Stimulated activated CD8-positive, alpha-beta memory T cell treated with anti-CD3 and anti-CD28 coated beads, Interleukin-7, amount 100 ng/mL, for 1 hour (primary cell): ENCODE measurements at places on chromosomes 1 and 21.

GRCh38 chr1:74245168-74245772 is 10.1 kb downstream of the TNNI3K start:
- no peak for DNase-seq

DNA sequence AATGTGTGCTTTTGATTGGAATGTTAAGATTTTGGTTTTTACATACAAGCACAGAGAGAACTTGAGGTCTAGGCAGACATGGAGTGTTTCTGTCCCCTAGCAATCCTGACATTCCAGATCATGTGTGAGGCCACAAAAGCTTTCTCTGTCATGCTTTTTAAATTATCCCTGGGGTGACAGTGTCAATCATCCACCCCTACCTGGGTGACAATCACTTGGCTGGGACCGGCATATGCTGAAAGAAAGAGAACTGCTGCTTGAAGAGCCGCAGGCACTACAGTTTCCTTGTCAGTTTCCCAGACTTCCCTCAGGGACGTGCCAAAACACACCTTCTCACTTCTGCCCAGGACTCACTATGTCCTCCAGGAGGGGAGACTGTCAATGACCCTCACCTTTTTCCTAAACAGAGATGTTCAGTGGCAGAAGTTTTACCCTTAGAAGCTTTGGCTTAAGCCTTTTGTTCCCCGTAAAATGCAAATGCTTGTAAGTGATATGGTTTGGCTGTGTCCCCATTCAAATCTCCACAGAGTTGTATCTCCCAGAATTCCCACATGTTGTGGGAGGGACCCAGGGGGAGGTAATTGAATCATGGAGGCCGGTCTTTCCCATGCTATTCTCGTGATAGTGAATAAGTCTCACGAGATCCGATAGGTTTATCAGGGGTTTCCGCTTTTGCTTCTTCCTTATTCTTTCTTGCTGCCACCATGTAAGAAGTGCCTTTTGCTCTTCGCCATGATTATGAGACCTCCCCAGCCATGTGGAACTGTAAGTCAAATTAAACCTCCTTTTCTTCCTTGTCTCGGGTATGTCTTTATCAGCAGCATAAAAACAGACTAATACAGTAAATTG is 217.4 kb downstream of the FGGY start:
- no peak for DNase-seq

DNA sequence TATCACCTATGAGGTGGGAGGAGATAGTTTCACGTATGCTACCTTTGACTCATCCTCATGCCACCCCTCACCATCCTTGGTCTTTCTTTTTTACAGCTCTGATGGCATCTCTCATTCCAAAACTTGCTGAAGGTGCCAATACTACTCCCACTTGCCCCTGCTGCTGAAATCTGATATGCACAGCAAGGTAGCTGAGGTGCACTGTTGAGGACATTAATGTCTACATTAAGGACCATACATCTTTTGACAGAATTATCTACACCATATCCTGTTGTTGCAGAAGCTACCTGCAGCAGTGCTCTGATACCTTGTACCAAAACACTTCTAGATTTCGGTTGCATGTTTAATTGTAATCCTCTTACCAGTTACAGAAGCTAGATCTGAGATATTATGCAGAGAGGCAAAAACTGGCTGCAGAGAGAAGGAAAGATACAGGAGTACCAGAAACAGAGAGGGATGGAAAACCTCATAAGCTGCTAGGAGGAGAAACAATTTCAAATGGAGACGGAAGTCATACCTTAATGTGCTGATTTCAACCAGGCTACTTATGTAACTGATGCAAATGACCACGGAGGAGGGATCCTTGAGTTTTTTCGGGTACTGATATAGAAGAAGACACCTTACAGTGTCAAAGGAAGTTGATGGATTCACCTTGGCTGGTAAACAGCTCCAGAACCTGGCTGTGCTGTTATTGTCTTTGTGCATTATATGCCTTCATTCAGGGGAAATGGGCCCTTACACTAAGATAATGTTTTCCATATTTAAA is 19.3 kb upstream of the PTPRC start:
- DNase-seq: no peak

DNA sequence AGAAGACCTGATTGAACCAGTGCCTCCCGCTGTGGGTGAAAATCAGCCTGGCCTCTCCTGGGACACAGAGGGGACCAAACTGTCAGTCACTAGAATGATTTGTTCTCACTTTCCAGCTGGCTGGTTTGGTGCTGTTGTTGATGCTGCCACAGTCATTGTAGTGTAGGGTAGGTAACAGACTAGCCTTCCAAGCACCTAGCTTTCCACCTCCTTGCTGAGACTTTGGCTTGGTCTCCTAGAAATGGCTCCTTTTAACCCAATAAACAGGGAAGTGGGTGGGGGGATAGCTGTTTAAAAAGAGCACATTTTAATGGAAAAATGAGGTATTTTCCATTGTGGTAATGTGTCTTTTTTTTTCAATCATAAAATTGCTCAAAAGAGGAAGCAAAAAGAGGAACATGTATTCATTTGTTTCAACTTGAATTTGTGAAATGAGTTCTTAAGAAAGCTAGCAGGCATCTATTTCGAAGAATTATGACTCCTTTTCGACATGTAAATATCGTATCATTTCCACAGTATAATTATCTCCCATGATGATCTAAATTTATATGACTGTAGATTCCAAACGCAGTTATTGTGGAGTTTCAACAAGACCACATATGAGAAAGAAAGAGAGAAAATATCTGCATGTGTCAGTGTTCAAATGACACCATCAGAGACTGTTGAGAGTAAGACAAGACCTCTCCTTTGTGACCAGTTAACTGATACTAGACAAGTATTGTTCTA is 190.1 kb downstream of the HLX start:
- no peak for DNase-seq

- no peak for DNase-seq
These were observed 2.2 kb downstream of the NFIA start for GRCh38 chr1:61084491-61085031.

GRCh38 chr1:187870552-187870951 is 1041.8 kb downstream of the PLA2G4A start:
- no peak for DNase-seq

DNA sequence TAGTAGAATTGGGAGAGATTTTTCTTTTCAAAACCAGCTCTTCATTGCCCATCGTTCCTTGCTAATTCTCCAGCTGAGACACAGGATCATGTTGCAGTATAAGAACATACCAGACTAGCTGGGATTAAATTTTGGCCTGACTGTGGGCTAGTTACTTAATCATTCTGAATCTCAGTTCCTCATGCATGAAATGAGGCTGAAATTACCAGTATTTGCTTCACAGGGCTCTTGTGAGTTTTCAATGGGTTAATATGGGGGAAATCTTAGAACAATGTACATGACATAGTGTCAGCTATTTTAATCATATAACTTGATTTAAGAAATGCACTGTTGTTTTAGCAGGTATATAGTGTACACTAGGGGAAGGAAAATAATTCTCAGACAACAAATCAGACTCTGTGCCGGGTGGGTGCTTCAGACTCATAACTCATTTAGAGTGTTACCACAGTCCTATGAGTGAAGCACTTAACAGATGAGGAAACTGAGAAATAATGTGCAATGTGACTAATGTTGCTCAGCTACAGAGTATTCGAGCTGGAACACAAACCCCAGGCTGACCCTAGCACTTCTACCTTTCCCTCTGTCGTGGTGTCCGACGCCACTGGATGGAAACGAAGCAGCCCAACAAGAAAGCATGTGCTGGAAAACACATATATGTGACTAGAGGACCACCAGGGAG is 137.6 kb upstream of the SGIP1 start:
- no peak for DNase-seq

DNA sequence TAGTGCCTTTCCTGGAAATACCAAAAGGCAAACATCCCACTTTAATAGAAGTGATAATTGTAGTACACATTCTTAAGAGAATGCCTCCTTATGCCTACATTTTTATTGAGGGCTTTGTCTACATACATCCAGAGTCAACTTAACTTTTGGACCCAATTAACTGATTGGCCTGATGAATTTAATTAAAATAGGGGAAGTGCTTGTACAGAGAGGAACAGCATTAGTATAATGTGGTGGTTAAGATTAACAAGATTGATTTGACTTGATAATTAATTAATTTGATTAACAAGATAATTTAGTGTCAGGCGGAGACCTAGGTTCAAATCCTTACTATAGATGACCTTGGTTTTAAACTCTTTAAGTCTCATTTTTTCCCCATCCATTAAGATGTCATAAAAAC is 111.4 kb downstream of the NFIA start:
- DNase-seq: no peak

DNA sequence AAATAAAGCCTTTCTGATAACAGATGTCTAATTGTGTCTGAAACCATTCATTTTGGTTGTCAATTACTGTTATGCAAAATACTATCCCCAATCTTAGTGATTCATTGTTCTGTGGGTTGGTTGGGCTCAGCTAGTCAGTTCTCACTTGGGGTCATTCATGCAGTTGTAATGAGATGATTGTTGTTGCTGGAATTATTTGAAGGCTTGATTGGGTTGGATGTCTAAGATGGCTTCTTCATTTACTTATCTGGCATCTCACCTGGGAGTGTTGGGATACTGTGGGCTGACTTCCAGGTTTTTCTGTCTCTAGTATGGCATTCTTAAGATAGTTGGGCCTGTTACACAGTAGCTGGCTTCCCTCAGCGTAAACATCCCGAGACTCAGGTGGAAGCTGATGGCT is 217.8 kb upstream of the B3GALT2 start:
- no peak for DNase-seq

GRCh38 chr1:40774266-40774998 is 9.2 kb upstream of the KCNQ4 start:
- peak; percentile 54 for DNase-seq

GRCh38 chr1:165887877-165888551 is 60.6 kb downstream of the UCK2 start:
- no peak for DNase-seq
